ENCODE measurements at places on chromosomes 1 and 21.

DNA sequence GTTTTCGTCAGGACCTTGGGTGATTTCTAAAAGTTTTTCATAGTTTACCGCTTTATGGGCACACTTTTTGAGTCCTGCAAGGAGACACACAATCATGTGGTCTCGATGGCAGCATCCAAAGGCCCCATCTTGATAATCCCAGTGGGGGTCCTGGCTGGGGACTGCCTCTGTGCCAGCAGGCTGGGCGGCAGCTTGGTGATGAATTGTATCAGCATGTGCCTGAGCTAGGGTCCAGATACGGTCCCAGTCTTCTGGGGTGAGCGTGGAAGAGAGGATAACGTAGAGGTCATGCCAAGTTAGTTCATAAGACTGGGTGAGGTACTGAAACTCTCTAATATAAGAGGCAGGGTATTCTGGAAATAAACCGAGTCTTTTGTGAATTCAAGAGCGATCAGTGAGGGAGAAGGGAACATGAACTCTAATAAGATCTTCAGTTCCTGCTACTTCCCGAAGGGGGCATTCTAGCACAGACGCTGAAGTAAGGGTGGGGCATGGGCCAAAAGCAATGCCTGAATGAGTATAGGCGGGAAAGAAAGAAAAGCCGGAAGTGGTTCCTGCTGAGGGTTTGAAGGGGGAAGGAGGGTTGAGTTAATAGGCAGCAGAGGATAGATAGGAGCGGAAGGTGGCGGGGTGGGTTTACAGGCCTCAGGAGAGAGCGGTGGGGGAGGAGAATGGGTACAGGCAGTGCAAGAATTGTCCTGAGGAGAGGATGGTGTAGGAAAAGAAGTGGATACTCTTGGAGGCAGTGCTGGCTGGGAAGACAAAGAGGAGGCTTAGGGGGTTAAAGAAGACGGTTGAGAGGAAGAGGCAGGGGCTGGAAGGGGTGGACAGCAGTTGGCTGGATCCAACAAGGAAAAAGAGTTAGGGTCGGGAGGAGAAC, 1.6 kb downstream of the ERVH48-1 start:
- DNase-seq: peak; percentile 94

- DNase-seq: no peak
Observed at GRCh38 chr1:100266741-100267140, 725 bp downstream of the RTCA start.

GRCh38 chr21:45636951-45637646, 6.4 kb upstream of the PCBP3 start:
- DNase-seq: peak; percentile 7

DNA sequence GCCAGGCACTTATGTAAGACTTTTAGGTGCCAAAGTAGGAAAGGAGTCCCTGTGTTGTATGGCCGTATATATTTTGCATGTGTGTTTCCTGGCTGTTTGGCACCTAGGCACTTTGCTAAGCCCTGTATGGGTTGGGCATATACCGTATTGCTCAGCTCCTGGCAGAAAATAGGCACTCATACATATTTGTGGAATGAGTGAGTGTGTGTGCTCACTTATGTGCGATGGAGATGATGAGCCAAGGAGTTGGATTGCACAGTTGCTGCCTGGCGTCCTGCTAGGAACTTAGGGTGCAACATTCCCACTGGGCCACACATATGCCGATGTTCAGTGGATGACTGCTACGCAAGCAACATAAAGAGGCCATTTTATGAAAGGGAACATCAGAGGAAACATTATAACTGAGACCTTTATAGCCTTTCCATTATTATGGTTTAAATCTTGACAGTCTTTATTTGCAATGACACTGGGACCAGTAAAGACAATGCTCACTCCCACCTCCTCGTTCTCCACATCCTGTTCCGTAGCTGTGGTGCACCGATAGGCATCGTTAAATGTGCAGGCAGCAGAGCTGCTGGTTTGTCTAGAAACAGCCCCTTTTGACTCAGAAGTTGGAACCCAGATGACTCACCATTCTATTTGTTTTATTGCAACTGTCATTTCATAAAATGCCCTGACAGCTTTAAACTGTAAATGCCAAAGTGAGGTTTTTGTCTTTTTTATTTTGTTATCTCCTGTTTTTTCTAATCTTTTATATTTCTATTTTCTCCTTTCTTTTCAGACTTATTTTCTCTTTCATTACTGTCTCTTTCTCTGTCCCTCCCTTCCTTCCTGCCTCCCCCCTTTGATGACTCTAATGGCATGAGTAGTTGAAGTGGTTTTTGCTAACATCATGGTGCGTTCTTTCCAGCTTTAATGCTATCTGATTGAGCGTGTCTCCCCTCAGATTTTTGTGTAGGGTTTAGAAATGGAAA, 36.1 kb downstream of the PEX14 start:
- DNase-seq: peak; percentile 72

- DNase-seq: no peak
Observed at GRCh38 chr1:22609291-22609690, 27.1 kb upstream of the C1QA start.

GRCh38 chr1:205770618-205771017, 4.7 kb downstream of the RAB29 start:
- DNase-seq: no peak

- DNase-seq: no peak
Observed at GRCh38 chr1:107649023-107649422, 316.0 kb downstream of the VAV3 start.

DNA sequence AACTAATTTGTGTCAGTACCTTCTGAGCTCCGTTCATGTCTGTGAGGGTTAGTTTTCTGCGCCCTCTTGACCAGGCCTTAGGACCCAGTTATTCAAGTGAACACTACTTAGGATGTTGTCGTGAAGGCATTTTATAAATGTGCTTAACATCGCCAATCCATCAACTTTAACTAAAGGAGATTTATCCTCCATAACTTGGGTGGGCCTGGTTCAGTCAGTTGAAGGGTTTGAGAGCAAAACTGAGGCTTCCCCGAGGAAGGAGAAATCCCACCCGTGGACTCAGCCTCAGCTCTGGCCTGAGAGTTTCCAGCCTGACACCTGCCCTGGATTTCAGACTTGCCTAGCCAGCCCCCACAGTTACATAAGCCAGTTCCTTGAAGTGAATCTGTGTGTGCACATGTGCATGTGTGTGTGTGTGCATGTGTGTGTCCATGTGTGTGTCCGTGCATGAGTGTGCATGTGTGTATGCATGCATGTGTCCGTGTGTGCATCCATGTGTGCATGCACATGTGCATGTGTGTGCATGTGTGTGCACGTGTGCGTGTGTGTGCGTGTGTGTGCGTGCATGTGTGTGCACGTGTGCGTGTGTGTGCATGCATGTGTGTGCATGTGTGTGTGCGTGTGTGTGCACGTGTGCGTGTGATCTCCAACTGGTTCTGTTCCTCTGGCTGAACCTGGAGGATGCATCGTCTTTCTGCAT, 62.1 kb upstream of the PDE9A start:
- no peak for DNase-seq

DNA sequence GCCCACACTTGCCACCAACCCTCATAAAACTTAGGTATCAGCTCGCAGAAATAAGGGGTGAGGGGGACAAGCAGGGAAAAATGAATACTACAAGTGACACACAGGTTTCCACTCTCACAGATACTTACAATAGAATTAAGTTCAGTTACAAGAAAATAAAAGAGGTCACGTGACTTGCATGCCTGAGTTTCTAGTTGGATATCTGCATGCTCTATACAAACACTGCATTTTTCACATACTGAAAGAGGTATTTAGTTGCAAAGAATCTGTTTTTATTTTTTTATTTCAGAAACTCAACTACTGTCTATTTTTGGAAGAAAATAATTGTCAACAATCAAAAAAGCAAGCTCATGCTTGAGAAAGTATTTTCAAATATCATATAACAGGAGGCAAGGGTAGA, 43.5 kb downstream of the DPYD start:
- no peak for DNase-seq

DNA sequence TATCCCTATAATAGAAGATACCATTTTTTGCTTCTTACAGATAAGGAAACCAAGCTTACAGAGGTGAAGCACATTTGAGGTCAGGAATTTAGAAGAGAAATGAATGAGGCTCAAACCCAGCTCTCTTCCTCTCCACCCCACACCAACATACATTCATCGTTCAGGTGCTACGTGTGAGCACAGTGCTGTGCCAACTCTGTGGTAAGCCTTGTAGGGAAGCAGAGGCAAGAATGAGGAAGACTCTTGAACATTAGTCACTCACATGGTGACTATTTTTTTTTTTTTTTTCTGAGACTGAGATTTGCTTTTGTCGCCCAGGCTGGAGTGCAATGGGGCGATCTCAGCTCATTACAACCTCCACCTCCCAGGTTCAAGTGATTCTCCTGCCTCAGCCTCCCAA, 314.0 kb downstream of the NTNG1 start:
- DNase-seq: no peak

GRCh38 chr21:25562660-25563059, 44.6 kb downstream of the MRPL39 start:
- DNase-seq: no peak

Measured in H4 (cell line).